ENCODE measurements at places on chromosomes 2 and 18.

DNA sequence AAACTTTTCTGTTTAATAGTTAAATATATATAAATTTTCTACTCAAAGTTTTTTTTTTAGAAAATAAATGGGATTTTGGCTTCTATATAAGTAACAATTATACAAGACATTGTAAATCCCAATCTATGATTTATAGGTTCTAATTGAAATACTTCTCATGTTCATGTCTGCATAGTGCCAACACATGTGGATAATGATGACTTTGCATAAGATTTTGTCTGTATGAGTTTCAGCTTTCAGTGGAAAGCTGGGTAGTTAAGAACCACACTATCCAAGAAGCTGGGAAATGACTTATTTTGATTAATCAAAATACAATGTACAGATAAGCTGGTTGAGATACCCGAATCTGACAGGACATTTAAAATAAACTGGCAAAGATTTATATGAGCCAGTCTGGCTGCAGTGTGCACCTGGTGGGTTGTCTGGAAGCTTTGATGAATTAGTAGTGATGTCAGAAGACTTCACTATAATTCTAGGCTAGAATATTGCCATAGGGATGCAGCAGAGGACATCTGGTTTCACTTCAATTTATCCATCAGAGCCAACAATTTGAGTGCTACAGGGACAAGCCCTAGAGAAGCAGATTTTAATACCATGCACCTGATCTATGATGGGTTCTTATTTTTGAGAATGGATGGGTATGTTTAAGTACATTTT is 45.4 kb downstream of the EML6 start:
- DNase-seq, result no peak

GRCh38 chr2:134132490-134132857 is 121.4 kb upstream of the MGAT5 start:
- no peak for DNase-seq

DNA sequence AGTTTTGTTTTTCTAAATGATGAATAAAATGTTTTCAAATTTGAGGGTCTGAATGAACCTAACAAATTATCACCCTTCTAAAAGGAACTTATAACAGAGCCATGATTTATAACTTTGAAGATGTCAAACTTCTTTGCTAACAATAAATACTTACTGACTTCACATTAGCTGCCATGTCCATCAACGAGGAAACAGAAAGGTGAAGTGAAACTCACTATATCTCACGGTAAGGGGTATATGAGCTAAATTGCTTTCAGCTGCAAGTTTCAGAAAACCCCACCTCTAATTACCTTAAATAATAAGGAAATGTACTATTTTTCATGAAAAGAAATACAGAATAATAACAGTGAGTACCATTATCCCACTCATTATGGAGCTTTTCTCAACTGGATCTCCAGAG is 350.8 kb upstream of the NT5C1B start:
- no peak for DNase-seq

DNA sequence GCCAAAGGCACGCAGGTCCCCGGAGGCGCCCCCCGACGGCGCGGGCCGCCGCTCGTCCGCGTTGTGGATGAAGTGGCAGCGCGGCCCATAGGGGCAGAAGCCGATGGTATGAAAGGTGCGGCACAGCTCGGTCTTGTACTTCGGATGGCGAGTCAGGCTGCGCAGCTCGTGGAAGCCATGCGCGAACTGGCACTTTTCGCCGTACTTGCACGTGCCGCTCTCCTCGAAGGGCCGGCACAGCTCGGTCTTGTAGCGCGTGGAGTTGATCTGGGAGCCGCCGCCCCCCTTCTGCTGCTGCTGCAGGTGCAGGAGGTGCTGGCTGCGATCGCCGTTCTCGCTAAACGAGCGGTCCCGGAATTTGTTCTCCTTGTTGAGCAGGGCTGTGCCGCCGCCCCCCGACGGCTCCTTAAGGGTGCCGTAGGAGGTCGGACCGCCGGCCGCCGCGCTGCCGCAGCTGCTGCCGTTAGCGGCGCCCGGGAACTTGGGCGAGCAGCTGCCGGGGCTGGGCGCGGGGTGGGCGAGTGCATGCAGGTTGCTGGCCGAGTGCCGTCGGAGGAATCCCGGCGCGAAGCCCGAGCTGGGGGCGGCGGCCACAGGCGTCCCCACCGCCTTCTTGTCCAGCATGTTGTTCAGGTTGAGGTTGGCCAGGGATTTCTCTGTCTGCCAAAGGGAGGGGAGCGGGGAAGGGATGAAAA is 1.2 kb downstream of the ZFP36L2 start:
- no peak for DNase-seq

DNA sequence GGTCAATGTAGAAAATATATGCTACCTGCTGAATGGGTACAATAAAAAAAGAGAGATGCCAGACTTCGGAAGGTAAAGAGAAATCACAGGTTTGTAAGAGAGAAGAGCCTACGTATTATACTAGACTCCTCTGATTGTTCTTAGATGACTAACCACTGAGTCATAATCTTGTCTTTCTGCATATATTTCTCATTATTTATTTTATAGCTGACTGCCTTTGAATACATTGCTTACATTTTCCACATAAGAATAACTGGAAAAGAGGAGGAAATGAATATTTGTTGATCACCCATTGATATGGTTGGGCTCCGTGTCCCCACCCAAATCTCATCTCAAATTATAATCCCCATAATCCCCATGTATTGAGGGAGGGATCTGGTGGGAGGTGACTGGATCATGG is 90.3 kb upstream of the RAB27B start:
- DNase-seq, result no peak
